ENCODE measurements at places on chromosomes 1 and 21. TPM values are rescaled to one million over a fixed set of nuclear protein-coding genes. Genes with fewer than 3 reads are reported as not detected.

TCEANC2 gene
- total RNA-seq = 12.1 TPM

GTF2B gene
- total RNA-seq = 48.3 TPM

TAS1R1 gene
- not detected for total RNA-seq

RCSD1 gene
- 124 TPM for total RNA-seq

SLC9A1 gene
- total RNA-seq = 13.2 TPM

SLAMF9 gene
- not detected for total RNA-seq

NUDC gene
- 42.0 TPM for total RNA-seq

GRIK3 gene
- total RNA-seq = not detected

IGSF5 gene
- not detected for total RNA-seq

SPAG17 gene
- total RNA-seq = not detected

DMBX1 gene
- total RNA-seq = not detected

LMX1A gene
- not detected for total RNA-seq

RRP1B gene
- 39.9 TPM for total RNA-seq

RHD gene
- total RNA-seq = 0.15 TPM

DCLRE1B gene
- total RNA-seq = 5.4 TPM

CD52 gene
- total RNA-seq = 1,324 TPM

SLAMF7 gene
- 8.2 TPM for total RNA-seq

LRRC38 gene
- total RNA-seq = not detected

CFAP298 gene
- 29.4 TPM for total RNA-seq

TPRG1L gene
- 59.5 TPM for total RNA-seq

F11R gene
- 19.3 TPM for total RNA-seq

ADSS2 gene
- total RNA-seq = 60.9 TPM

ASTN1 gene
- not detected for total RNA-seq

C1orf141 gene
- total RNA-seq = not detected

OPTC gene
- not detected for total RNA-seq

PTGS2 gene
- not detected for total RNA-seq

KRTAP10-1 gene
- total RNA-seq = not detected

KPRP gene
- not detected for total RNA-seq

LCE6A gene
- total RNA-seq = not detected

CASQ1 gene
- not detected for total RNA-seq

SPRR5 gene
- total RNA-seq = not detected

All from CD4-positive, alpha-beta memory T cell (primary cell).